T-helper 2 cell treated with Interferon-gamma antibody and Interleukin-4, amounts not matched to agents 5 μg/mL and 100 μg/mL, for 36 hours (primary cell): ENCODE measurements at places on chromosomes 16 and 17.
A peak's percentile ranks its signal among the peaks of the same experiment; 100 is the strongest.

- DNase-seq, result no peak
Observed at GRCh38 chr17:27207073-27207513, 86.8 kb upstream of the WSB1 start.

- DNase-seq, result no peak
Observed at GRCh38 chr17:48179071-48179945, 71.7 kb downstream of the SNX11 start.

DNA sequence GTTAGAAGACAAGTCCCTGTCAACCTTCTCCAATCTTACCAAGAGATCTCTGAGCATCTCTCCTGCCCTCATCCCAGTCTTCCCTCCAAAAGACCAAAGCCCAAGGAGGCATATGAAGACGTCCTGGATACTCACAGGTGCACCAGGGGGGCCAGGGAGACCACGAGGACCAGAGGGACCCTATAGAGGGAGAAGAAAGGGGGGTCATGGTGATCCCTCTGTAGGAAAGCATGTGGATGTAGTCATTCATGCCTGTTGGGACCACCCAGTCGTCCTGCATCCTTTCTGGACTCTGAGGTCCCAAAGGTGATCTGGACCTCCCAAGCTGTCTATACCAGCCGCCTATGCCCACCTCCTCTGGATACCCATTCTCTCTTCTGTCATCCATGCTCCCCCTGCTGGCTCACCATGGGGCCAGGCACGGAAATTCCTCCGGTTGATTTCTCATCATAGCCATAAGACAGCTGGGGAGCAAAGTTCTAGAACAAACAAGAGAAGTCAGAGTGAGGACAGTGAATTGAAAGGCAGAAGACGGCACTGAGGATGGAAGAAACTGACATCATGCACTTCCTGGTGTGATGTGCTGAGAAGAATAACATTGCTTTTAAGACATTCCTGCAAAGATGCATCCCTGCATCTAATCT lies 3.3 kb downstream of the COL1A1 start:
- DNase-seq, result peak; percentile 60

DNA sequence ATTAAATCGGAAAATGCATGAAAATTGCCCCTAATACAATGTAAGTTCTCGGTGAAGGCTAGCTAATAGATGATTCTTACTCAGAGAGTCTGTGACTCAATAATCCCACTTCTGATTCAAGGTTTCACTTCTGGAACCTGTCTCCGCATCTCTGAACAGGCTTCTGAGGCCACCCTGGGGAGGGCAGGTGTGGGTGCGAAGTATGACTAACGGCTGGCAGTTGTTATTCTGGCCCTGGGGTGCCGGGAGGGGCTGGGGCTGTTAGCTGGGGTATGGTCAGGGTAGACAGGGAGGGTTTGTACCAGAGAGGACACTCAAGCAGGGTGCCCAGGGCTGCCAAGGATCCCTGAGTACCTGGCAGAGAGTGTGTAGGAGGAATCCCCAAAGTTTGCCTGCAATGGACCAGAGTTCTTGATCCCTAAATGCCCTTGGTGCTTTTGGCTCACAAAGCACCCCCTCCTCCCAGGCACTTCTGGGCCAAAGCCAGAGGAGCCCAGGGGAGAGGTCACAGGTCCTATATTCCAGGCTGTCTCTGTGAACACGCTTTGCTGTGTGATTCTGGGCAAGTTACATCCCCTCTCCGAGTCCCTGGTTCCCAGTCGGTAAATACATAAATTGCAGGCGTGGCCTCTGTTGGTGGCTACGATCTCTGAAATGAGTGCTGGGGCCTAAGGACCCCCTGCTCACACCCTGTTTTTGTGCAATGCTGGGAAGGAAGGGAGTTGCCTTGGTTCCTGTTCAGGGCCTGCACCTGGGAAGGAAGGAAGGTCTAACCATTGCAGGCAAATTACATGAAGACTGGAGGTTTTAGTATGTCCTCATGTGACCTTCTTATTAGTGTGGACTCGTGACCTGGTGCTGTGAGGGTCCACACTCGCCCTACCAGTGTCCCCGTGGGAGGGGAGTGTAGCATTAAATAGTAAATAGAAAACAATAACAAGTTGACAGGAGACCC lies 49.9 kb upstream of the CPNE2 start:
- peak; percentile 90 for DNase-seq
